ENCODE measurements at places on chromosomes 1 and 21.

DNA sequence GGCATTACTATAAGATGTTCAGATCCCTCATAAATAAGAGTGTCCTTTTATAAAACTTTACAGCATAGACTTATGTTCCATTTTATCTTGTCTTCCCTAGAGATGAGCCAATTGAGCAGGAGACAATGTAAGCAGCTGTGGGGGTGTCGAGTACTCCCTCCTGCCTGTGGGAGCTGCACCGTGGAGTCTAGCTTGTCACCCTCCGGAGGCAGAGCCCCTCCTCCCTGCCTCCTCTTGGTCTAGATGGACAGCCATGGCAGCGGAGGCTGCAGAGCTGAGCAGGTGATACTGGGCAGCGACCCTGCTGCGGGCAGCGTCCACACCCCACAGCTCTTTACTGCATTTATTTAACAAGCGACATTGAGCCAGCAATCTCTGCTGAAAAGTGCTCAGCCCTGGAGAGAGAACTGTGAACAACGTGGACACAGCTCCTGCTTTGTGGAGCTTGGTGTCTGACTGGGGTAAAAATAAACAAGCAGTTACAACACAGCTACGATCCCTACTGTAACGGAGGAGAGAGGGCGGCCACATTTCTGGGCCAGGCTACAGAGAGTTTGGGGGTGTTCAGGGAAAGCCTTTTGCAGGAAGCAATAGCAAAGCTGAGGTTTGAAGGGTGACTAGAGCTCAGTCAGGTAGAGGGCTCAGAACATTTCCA is 12.8 kb upstream of the KIF21B start:
- no peak for DNase-seq

DNA sequence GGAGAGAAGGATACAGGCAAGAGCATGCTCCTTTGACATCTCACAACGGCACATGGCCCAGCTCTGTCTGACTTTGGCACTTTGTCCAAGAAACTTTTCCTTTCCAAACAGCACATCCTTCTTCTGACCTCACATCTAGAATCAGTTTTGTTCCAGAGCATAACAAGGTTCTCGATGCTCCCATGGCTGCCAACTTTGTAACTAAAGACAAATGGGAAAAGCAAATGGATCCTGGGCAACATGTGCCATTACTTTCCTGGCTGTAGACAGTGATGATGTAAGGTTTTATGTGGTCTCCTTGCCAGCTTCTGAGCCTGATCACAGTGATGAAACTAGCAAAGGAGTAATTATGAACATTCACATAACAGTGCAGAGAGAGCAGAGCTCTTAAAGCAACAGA is 171.8 kb upstream of the C1orf87 start:
- no peak for DNase-seq

DNA sequence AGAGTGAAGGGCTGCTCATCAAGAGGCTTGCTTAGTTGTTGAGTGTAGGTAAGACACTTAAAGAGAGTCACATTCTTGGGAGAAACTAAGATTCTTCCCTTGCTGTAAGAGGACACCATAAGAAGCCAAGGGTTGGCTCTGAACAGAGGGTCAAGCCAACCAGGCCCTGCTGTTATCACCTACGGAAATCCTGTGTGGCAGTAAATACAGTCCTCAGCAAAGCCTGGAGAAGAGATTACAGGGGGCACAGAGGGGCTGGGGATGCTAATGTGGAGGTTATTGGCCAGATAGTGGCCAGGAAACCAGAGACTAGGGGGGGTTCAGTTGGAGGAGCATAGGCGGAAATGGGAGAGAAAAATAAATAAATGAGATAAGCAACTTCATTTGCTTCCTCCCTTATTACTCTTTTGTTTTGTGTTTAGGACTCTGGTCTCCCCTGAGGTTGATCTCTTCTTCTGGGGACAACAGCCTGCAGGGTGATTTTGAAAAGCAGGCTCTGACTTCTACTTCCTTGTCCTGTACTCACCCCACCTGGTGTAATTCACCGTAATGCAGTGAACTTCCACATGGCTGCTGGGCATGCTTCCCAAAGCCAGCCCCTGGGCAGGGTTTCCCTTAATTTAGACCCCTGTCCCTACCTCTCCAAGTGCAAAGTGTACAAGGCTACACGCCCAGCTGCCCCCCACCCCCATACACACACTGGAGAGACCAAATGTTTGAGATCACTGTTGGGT is 40.9 kb downstream of the MTARC1 start:
- no peak for DNase-seq

DNA sequence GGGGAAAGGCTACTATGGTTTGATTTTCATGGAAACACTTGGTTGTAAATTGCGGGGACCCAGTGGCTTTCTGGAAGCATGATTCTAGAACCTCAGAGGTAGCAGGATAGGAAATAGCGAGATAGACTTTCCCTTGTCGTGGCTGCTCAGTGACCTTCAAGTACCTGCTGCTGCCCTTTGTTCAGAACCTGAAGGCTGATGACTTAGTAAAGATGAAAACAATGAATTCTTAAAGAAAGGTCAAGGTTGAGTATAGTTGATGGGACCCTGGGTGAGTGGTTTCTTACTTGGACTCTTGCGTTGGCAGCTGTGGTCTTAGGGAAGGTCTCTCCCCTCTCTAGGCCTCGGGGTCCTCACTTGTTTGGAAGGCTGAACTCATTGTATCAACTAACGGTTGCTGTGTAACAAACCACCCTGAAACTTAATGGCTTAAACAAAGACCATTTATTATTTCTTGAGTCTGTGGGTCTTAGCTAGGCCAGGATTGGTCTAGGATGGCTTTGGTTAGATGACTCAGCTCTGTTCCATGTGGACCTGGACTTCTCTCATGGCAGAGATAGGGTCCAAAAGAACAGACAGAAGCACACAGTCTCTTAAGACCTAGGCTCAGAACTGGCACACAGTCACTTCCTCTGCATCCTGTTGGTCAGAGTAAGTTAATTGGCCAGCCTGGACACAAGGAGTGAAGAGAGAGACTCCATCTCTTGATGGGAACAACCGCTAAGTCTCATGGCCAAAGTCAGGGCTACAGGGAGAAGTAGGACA is 89.2 kb upstream of the SELENON start:
- no peak for DNase-seq

GRCh38 chr21:33883118-33883517 is 32.5 kb downstream of the ATP5PO start:
- no peak for DNase-seq

GRCh38 chr1:229195246-229195645 is 75.7 kb upstream of the RAB4A start:
- no peak for DNase-seq

GRCh38 chr1:193705554-193705981 is 519.2 kb upstream of the B3GALT2 start:
- DNase-seq = no peak

GRCh38 chr1:209646558-209646957 is 5.7 kb downstream of the LAMB3 start:
- DNase-seq = no peak

DNA sequence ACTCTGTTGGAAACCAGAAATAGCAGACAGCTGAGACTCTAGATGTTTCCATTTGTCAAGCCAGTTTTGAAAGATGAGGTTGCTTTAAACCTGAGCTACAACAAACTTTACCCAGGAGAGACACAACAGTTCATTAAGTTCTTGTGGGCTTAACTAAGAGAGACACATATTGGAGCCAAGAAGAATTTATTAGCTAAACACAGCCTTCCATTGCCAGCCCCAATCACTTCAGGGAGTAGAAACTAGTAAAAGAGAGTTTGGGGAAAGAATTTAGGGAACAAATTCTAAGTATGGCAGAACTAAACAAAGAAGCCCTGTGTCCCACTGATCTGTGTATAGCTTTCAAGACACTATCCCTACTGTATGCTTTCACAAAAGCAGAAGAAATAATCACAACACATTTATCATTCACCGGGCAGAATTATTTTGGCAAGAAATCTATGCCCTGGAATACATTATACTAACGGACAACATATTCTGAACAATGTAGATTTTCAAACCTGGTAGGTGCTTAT is 87.3 kb upstream of the KAZN start:
- DNase-seq = no peak

- DNase-seq = no peak
Observed at GRCh38 chr1:42239555-42239954, 75.0 kb upstream of the GUCA2A start.

- DNase-seq = no peak
Observed at GRCh38 chr1:75083848-75084514, 50.2 kb upstream of the LHX8 start.

DNA sequence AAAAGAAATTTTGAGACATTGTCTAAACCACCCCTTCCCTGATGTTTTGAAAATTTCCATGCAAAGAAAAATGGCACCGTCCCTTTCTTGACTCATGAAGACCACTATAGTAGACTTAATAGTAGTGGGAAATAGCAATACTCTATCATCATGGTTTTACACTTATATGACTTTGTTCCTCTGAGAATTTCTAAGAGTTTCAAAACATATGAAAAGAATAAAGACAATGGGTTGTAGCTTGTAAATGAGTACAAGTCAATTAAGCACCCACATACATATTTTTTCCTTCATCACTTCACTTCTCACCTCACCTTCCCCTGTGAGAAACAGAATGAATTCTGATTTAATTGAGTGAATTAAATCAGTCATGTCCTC is 151.7 kb downstream of the LYPLAL1 start:
- DNase-seq = no peak

GRCh38 chr1:53527368-53527767 is 68.2 kb downstream of the DMRTB1 start:
- no peak for DNase-seq

- DNase-seq = no peak
Observed at GRCh38 chr1:73953186-73953585, 244.8 kb downstream of the LRRIQ3 start.

- DNase-seq = no peak
Observed at GRCh38 chr1:38064197-38064903, 17.8 kb upstream of the POU3F1 start.

DNA sequence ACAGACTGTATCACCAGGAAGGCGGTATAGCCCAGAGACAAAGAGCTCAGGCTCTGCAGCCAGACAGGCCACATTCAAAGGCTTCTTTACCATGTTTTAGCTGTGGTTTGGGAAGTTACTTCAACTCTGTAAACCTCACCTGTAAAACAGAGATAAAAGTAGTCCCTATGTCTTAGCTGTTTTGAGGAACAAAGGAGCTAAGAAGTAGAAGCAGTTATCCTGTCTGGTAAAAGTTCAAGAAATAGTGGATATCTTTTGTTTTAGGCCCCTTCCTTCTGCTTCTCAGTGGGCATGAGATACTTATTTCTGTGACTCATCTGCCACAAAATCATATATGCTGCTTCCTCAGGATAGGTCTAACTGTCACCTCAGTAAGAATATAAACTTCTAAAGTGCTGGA is 6.5 kb downstream of the CD34 start:
- no peak for DNase-seq

All from effector memory CD8-positive, alpha-beta T cell (primary cell).